Motor neuron (in vitro differentiated cells): ENCODE measurements at places on chromosomes 3 and 15.

- ATAC-seq = no peak
These were observed 180.2 kb upstream of the NR2F2 start for GRCh38 chr15:96150254-96150653.

GRCh38 chr3:15294929-15295328 is 37.5 kb downstream of the SH3BP5 start:
- no peak for ATAC-seq

- peak; percentile 29 for ATAC-seq
These were observed 19.1 kb downstream of the FGD5 start for GRCh38 chr3:14837878-14838258.

DNA sequence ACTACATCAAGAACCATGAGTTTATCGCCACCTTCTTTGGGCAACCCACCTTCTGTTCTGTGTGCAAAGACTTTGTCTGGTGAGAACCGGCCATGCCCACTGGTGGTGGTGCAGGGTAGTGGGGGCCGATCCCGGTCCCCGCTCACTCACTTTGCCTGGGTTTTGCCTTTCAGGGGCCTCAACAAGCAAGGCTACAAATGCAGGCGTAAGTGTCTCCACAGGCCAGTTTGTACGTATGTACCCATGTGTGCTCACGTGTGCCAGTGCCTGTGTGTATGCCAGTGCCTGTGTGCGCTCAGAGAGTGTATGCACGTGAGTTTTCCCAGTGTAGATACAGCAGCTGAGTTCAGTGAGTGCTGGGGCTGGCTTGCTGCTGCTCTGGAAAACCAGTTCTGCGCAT is 20.5 kb downstream of the PRKCD start:
- ATAC-seq = no peak

DNA sequence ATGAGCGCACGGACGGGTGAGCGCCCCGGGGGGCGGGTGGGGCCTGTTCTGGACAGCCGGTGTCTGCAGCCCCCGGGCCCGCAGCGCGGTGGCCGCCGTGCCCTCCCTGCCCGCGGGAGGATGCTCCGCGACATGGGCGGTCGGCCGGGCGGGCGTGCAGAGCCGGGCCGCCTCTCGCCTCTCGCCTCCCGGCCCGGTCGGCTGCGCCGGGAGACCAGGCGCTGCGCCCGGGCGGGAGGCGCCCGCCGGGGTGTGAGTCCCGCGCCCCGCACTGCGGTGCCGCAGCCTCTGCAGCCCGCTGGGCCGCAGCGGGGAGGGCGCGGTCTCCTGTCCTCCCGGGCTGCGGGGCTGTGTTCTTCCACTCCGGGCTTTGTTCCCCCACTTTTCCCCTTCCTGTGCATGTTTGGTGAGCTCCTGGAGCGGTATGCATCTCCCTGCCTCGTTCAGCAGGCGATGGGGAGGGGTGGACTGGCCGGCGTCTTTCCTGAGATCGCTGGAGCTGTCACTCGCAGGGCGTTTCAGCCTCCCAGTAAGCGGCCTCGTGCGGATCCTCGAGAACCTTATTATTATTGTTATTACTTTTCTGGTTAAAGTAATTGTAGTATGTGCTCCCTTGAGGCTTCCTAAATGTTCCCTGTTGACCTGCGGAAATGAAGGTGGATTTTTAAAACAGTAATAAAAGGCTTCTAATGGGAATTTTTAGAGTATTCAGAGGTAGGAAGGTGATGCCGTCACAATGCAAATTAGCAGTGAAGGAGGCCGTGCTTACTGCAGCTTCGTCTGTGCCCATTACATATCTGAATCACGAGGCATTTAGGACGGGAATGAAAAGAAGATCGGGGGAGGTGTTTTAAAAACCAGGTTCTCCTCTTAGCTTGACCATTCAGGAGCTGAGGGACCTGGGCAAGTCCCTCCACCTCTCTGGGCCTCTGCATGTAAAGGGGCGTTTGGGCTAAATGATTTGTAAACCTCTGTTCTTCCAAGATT is 593 bp downstream of the TMOD2 start:
- peak; percentile 73 for ATAC-seq

GRCh38 chr3:3089017-3089416 is 21.2 kb downstream of the IL5RA start:
- ATAC-seq = no peak
